ENCODE measurements at places on chromosomes 2 and 18.

DNA sequence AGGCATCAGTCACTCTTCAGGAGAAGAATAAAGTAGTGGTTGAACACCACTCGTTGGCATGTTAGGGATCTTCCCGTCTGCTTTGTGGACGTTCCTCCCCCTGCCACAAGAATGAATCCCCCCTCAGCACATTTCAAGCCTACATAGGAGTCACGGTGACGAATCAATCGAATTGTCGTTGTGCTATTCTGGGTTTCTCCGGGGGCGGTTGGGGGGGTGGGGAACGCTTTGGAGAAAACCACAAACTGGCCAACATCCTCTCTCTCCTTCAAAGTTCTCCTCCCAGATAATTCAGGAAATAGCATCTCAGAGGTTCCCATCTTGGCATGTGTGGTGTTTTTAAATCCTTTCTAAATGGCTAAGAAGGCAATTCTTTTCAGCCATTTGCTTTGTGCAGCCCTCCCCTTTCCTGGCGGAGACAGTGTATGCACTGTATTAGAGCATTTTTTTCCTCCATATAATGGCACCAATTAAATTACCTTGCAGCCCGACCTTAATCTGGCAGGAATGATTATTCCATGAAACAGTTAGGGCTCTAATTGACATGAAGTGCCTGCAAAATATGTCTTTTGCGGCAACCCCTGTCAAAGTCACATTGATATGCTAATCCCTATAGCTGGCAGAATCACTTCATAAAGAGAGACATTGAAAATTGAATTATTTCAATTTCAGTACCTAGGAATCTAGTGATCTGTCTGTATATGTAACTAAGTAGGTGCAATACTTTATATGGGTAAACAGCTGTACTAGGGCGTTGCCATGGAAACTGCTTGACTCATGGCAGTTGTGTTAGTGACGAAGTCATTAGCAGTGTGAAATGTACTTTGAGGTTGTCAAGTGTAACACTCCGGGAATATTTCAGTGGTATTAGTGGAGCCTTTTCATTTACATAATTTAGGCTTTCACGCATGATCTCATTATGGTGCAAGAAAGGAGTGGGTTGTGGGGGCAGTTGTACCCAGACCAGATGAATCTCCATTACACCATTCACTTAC is 323.4 kb upstream of the SLC14A2 start:
- DNase-seq = no peak

- DNase-seq = no peak
These were observed 1045.8 kb downstream of the CNTNAP5 start for GRCh38 chr2:125070726-125071505.

DNA sequence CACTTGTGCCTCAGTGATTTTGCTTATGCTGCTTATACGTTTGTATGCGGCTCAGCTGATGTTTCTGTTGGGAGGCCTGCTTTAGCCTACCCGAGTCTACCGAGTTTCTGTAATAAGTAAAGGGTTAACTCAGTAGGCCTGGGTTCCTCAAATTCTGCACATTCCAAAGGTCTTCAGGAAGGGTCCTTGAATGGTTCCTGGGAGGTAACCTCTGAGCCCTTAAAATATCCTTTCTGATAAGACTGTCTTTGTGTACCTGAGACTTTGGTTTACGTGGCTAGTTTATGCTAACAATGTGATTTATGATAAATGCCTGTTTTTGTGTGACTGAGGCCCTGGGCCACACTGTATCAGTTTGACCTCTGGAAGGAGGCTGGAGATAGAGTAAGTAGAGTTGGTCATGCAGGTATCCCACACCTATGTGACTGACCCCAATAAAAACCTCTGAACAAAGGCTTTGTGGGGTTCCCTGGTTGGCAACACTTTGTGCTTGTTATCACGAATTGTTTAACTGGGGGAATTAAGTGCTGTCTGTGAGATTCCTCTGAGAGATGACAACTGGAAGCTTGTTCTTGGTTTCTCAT is 18.9 kb upstream of the PNPT1 start:
- no peak for DNase-seq

GRCh38 chr2:96831679-96832078 is 12.1 kb downstream of the ANKRD23 start:
- DNase-seq = no peak

- no peak for DNase-seq
These were observed 7.6 kb downstream of the RTTN start for GRCh38 chr18:70197844-70198243.
